Right lobe of liver (tissue), 6 donors: ENCODE measurements at places on chromosomes 11 and 22. TPM values are rescaled to one million over a fixed set of nuclear protein-coding genes. Genes with fewer than 3 reads are reported as not detected.

Gene A4GALT
- total RNA-seq: 1.6 TPM

GRCh38 chr11:22340235-22340634 lies 2.1 kb downstream of the SLC17A6 start:
- no peak for DNase-seq

DNA sequence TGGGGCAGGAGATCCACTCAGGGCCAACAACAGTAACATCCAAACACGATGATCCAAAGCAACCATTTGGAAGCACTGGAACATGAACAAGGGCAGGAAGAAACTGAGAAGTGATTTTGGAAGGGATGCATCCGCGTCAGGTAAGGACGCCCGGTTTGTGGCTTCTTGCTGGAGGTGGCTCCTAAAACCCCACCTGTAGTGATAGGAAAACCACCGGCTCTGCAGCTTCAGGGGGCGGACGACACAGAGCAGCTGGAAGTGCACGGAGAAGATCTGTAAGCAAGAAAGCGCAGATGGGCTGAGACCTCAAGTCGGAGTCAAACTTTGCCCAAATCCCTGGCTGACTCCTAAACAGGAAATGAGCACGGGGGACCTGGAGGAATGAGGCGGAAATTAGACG lies 1066.1 kb downstream of the BRD1 start:
- no peak for DNase-seq

- no peak for DNase-seq
These were observed 22.0 kb downstream of the ATG13 start for GRCh38 chr11:46639197-46639839.

- no peak for DNase-seq
These were observed 414.8 kb downstream of the BUD13 start for GRCh38 chr11:116357784-116358544.

DNA sequence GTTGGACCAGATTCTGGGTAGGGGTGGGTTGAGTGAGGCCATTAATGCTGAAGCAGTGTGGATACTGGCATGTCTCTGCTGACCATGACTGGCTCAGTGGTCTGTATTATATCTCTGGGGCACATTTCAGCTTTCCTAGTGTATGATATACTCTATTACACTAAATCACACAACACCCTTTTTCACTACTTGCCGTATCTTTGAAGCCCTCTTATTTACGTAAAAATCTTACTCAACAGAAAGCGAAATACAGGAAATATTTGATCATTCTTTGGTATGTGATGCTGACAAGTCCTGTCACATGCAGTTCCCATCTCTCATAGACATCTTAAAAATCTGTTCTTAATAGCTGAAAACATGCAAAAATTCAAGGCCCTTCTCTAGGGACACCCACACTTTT lies 40.3 kb downstream of the OR5B17 start:
- no peak for DNase-seq
